Tongue (tissue), 3 donors: ENCODE measurements at places on chromosomes 3 and 15. TPM values are rescaled to one million over a fixed set of nuclear protein-coding genes. Genes with fewer than 3 reads are reported as not detected.

SLC9A9 gene
- 28.4 TPM for total RNA-seq

DNA sequence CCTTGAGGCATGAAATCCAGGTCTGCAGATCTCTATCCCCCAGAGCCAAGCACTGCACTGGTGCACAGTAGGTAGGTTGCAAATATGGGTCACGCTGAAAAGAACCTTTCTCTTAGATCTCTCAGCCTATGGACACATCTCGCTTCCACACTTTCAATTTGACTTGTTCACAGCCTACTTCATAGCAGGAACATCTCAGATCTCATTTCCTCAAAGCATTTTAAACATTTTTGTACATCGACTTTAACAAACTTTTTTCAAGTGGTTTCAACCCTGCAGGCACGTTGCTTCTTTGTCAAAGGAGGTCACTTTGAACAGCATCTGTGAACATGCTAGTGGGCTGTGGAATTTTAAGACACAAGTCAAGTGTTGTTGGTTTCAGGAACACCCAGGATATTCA is 76.0 kb downstream of the SLC12A8 start:
- no peak for DNase-seq

DNA sequence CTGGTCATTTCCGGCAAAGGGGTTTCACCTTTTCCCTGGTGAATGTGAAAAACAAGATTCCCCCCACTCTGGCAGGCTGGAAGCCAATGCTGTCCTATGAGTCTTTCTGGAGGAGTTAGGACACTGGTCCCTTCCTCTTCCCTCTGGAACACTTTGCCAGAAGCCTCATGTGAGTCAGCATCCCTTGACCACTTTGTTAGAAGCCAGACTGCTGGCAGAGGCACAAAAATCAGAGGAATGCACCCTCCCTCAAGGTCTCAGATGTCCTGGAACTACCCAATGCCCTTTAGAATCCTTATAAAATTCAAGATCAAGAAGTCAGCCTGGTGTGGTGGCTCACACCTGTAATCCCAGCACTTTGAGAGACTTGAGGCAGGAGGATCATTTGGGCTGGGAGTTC is 26.6 kb downstream of the ITGB5 start:
- DNase-seq, result no peak

ALDH1L1 gene
- 7.7 TPM for total RNA-seq

- no peak for DNase-seq
Observed at GRCh38 chr15:59545573-59545972, 66.0 kb upstream of the GCNT3 start.

- DNase-seq, result no peak
Observed at GRCh38 chr3:53382106-53382505, 34.8 kb upstream of the DCP1A start.
